Stimulated activated CD4-positive, alpha-beta T cell treated with anti-CD3 and anti-CD28 coated beads, Interleukin-1b, Interleukin-23, amount 100 ng/mL, for 1 hour (primary cell): ENCODE measurements at places on chromosomes 4 and X.

DNA sequence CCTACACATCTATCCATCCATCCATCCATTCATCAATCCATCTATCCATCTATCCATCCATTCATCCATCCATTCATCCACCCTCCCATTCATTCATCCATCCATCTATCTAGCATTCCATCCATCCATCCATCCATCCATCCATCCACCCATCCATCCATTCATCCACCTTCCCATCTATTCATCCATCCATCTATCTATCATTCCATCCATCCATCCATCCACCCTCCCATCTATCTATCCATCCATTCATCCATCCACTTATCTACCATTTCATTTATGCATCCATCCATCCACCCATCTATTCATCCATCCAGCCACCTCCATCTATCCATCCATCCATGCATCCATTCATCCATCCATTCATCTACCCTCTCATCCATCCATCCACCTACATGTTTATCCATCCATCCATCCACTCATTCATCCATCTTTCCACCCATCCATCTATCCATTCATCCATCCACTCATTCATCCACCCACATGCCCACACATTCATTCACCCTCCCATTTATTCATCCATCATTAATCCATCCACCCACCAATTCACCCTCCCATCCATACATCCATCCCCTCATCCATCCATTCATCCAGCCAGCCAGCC, 258.5 kb downstream of the CRLF2 start:
- DNase-seq, result no peak

- no peak for DNase-seq
These were observed 117.1 kb upstream of the FRG1 start for GRCh38 chr4:189823591-189823990.

GRCh38 chr4:10740251-10740650, 55.7 kb upstream of the CLNK start:
- no peak for DNase-seq

DNA sequence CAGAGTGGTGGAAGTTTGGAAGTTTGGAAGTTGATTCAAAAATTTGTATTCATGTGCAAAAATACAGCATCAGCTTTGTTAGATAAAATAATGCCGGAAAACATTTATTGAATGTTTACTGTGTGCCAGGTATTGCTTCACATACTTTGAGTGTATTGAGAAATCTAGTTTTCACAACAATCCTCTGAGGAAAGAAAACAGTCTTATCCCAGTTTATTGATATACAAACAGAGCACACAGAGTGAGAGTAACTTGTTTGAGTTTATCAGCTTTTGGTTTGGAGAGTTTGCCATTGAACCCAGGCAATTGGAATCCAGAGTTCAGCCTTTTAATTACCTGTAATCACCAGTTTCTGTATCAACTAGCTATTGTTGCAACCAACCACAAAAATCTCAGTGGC, 127.2 kb upstream of the RPS6KA3 start:
- no peak for DNase-seq

- no peak for DNase-seq
These were observed 383.6 kb downstream of the ADGRL3 start for GRCh38 chr4:61583696-61584095.

DNA sequence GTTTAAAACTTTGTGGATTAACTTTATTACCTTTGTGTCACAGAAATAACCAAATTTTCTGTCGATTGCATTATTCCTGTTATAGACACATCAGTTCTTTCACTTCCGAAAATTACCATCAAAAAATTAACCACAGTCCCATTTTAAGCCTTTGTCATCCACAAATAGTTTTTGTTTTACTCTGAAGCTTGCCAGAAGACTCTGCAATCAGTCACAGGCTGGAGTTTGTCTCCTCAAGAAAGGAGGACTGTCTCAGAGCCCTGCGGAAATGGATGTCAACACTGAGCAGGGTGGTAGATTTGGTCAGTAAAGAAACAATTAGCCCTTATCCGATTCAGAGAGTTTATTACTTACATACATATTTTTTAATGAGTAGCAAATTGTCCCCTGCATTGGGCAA, 20.1 kb upstream of the TCEAL4 start:
- no peak for DNase-seq

DNA sequence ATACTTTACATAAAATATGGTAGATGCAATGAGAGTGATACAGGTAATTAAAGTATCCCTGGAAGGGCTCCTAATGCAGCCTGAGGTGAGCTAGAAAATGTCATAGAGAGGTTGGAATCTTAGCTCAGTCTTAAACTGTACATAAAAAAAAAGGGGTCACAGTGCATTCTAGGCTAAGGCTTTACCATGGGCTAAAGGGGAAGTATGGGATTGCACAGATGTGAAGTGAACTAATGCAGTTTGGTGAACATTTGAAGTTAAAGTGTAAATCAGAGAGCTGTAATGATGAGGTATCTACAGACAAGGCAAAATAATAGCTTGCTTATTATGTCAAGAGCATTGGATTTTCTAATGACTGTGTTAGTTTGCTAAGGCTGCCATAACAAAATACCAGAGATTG, 405.9 kb downstream of the ADGRL3 start:
- no peak for DNase-seq

- DNase-seq, result no peak
These were observed 25.1 kb upstream of the JAKMIP1 start for GRCh38 chr4:6225469-6225868.

GRCh38 chr4:28254003-28254402, 1393.4 kb downstream of the STIM2 start:
- DNase-seq, result no peak

DNA sequence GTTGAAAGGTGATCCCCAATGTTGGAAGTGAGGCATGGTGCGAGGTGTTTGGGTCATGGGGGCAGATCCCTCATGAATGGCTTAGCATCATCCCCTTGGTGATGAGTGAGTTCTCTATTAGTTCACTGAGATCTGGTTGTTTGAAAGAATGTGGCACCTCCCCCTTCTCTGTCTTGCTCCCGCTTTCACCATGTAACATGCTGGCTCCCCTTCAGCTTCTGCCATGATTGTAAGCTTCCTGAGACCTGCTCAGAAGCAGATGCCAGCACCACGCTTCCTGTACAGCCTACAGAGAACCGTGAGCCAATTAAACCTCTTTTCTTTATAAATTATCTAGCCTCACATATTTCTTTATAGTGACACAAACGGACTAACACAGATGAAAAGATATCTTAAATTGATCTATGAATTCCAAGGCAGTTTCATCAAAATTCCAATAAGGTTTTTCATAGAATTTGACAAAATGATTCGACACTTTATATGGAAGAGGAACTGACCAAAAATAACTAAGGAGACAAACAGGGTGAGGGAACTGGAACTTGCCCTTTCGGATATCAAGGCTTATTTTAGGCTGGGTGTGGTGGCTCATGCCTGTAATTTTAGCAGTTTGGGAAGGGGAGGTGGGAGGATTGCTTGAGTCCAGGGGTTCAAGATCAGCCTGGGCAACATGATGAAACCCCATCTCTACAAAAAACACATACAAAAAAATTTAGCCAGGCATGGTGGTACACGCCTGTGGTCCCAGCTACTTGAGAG, 56.9 kb upstream of the OGT start:
- no peak for DNase-seq

DNA sequence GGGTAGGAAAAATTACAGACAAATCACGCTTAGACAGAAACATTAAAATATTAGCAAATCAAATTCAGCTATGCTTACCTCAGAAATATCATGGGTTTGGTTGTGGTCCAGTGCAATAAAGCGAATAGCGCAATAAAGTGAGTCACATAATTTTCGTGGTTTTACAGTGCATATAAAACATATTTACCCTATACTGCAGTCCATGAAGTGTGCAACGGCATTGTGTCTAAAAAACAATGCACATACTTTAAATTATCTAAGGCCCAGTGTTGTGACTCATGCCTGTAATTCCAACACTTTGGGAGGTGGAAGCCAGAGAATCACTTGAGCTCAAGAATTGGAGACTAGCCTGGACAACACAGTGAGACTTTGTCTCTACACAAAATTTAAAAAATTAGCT, 195.7 kb upstream of the IL1RAPL1 start:
- DNase-seq, result no peak

- DNase-seq, result no peak
These were observed 121.8 kb upstream of the TMEM47 start for GRCh38 chrX:34778916-34779315.

DNA sequence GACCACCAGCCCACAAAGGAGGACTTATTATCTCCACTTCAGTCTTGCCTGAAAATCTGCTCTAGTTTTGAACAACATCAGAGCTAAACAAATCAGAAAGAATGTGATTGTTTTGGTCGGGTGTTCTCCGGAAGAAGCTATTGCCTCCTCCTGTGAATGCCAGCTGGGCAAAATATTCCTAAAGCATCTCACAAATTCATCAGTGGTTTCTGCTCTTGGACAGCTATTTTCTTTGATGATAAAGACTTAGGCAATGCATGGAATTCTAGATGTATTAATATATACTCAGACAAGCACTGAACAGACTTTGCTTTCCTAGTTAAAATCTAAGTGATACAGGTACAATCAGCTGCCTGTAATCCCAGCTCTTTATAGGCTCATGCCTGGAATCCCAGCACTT, 71.8 kb downstream of the ASMT start:
- DNase-seq, result no peak

- DNase-seq, result no peak
These were observed 27.5 kb downstream of the TMEM47 start for GRCh38 chrX:34629572-34629971.

- no peak for DNase-seq
These were observed 53.8 kb downstream of the FAM53A start for GRCh38 chr4:1630266-1630665.

GRCh38 chr4:74097631-74098426, 1.2 kb downstream of the CXCL2 start:
- no peak for DNase-seq

DNA sequence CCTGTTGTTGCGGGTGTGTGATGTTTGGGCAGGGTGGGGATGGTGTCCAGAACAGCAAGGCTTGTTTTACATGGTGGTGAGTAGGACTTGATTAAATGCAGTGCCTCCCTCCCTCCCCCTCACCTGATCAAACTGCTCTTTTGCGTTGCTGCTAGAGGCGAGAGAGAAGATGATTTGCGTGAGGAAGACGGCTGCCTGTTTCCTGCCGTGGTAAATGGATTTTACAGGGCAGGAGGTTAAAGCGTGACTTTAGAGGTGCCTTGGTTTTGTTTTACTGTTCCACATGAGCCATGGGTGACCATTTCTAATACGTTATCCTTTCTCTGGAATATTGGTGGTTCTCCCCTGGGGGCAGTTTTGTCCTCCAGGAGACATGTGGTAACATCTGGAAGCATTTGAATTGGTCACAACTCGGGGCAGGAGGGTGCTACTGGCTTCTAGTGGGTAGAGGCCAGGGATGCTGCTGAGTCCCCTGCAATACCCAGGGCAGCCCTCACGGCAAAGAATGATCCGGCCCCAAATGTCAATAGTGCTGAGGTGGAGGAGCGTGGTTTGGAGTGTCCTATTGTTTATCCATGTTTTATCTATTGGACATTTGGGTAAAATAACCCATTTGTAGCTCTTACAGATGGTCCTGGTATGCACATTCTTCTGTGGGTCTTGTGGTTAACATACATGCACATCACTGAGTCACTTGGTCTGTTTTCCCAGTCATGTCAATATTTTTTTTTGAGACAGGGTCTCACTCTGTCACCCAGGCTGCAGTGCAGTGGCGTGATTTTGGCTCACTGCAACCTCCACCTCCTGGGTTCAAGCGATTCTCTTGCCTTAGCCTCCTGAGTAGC, 73.7 kb downstream of the SHROOM2 start:
- DNase-seq, result no peak

DNA sequence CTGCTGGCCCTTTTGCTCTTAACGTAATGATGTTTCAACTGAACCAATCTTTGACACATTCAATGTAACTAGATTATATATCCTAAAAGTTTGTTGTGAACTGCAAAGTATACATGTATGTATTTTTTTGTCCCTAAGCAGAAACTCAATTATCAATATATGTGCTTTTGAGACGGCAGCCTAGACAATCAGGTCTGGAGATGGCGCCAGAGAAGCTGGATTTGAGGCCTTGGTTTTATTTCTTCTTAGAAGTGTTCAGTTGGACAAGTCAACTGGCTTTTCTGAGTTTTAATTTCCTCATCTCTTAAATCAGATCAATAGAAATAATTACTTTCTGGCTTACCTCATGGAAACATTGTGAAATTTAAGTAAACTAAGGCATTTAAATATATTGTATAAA, 62.5 kb downstream of the DCAF8L1 start:
- DNase-seq, result no peak

GRCh38 chrX:69101683-69102251, 63.5 kb downstream of the PJA1 start:
- no peak for DNase-seq

DNA sequence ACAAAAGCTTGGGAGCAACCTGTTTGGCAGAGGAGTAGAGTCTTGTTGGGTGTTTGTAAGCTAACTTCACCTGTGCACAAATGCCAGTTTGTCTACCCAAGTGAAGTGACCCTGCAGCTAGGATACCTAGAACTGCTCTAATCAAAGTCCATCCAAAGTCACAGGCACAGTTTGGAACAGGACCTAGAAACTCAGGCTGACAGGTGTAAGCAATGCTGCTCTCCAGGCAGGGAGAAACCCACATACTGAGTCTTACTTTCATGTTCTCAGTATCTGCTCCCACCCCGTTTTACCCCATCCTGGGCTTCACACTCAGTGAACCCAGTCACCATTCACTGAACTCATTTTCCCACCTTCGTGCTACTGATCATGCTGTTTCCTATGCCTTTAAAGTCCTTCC, 40.3 kb downstream of the MAML3 start:
- no peak for DNase-seq

- DNase-seq, result no peak
These were observed 38.8 kb downstream of the DCLK2 start for GRCh38 chr4:150117094-150117493.

DNA sequence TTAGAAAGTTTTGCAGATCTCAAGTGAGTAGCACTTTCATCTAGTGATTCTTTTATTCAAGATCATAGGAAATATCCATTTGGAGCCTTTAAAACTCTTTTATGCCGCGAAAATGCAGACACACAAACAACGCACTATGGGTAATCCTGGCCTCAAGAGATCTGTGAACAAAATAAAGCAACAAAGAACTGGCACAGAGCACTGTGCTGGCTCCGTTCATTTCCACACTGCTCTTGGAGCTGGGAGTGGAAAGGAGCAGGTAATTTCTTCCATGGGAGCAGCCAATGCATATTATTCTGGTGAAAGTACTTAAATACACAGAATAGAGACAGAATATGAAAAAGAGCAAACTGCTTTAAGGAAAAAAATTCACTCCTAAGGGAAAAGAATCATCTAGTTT, 172.7 kb upstream of the FRG1 start:
- DNase-seq, result no peak

DNA sequence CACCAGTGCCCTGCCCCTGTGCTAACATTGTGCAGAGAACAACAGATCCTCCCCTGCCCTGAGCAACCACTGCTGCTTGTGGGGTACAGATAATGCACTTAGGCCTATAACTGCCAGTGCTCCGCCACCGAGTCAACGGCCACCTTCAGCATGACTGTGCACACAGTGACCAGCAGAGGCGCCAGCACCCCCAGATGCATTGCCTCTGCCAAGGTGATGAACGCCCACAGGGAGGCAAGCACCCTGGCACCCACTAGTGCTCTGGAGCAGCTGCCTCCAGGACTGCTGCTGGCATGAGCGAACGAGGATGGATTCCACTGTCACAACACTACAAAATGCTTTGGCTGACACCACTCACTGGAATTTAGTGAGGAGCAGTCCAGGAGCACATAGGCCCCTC, 38.2 kb downstream of the SPIN2B start:
- no peak for DNase-seq
